ENCODE measurements at places on chromosomes 3 and 15.

DNA sequence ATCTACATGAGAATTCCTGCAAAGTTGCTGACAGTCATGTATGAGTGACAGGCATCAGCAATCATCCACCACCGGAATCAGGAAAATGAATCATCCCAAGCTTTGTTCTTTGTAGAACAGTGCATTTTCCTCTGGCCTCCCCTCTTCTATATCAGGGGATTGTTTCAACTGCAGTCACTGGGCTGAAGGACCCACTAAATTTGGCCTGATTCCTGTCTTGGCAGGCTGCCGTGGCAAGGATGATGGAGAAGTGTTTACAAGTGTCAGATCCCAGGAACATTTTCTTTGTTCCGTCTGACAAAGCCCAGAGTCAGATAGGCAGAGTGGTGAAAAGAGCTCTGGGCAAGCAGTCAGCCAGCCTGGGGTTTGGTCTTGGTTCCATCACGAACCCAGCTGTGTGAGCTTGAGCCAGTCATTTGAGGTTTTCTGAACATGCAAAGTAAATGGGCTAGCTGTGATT, 175.1 kb upstream of the TSC22D2 start:
- no peak for DNase-seq

GRCh38 chr3:13688034-13688433, 139.1 kb downstream of the FBLN2 start:
- DNase-seq, result no peak

- no peak for DNase-seq
Measured at GRCh38 chr15:101428758-101429157, 60.7 kb downstream of the PCSK6 start.

DNA sequence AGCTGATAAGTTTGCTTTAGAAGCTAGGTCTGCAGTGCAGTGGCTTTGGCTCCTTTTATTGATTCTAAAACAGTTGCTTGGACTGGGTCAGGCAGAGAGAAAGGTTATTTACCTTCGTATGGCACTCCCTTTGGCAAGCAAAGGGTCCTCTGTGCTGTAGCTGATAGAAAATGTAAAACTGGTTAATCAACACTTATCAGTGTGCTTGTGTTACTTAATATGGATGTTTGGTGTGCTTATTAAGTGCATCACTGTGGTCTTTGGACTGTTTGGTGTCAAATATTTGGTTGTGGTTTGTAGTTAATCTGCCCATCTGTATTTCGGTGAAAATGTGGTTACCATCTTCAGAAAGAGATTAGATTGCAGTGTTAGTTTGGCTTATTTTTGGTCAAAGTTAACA, 16.0 kb downstream of the UBE2E2 start:
- no peak for DNase-seq

GRCh38 chr3:73080216-73080966, 18.9 kb downstream of the EBLN2 start:
- no peak for DNase-seq

DNA sequence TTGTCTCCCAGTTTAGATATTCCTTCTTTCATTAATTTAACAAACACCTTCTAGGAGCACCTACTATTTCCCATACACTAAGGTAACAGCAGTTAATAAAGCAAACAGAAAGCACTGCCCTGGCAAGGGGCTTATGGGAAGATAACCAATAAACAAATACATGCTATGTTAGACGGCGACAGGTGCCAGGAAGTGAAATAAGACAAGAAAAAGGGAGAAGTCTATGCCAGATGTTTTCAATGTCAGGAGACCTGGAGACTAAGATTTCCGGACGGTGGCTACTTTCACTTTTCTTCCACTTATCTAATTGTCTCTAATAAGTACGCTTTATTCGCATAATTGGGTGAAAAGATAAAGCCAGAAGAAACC, 32.5 kb upstream of the ZNF445 start:
- DNase-seq, result peak; percentile 33

- DNase-seq, result no peak
Measured at GRCh38 chr3:59508273-59508672, 458.4 kb upstream of the CFAP20DC start.

DNA sequence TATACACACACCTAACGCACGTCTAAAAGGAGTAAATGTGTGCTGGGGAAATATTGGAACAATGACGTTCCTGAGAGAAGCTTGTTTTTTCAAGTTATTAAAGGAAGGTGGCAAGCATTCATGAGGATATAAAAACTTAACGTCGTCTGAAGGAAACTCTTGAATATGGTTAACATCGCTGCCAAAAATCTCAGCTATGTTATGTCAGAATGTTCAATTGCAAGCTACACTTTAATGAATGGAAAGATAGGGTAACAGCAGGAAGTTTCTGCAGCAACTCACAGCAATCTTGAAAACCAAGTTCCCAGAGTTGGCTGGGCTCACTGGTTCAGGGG, 54.3 kb upstream of the MEF2A start:
- DNase-seq, result no peak

- no peak for DNase-seq
Measured at GRCh38 chr3:63921741-63922482, 9.7 kb upstream of the SCAANT1 start.

DNA sequence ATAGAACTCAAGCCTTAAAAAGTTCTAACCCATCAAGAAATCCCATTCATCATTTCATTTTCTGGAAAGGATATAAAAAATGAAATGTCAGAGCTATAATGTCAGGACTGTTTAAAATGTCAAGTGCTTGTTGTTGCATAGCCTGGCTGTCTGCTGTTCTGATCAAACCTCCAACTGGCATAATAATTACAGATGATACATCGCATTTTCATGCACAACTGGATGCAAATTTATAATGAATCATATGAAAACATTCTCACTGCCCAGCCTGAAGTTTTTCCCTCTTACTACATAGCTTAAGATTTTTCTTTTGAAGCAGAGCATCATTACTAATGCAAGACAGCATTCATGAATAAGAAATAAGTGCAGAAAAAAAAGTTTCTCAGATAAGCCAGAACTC, 46.5 kb downstream of the GUCA1C start:
- no peak for DNase-seq

- no peak for DNase-seq
Measured at GRCh38 chr15:45199136-45199810, 11.5 kb upstream of the SHF start.

DNA sequence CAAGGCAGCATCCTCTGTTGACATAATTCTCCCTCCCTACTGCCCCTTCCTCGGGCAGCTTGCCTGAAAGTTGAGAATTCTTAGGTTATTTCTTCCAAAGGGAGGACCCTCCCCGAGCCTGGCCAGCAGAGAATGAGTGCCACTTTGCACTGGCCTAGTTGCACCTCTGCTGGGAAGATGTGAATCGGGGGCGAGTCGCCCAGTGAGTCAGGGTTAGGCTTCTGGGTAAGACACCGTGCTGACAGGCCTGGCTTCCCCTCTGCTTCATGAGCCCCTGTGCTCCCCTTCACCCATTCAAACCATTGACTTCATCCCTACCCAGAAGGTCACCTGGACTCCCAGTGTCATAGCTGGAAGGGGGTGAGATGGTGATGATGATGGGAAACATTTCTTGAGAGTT, 82.3 kb downstream of the AAGAB start:
- no peak for DNase-seq
